ENCODE measurements at places on chromosomes 7 and 10. TPM values are rescaled to one million over a fixed set of nuclear protein-coding genes. Genes with fewer than 3 reads are reported as not detected.

GRCh38 chr10:58930500-58930899 is 245.9 kb upstream of the PHYHIPL start:
- H3K27ac ChIP-seq = no peak overlapping the region
- no peak for DNase-seq
- H3K36me3 ChIP-seq = no peaks in the 10 kb centered on the region
- H3K4me1 ChIP-seq = no peaks in the 10 kb centered on the region
- no peaks in the 10 kb centered on the region for H3K27me3 ChIP-seq
- H3K4me3 ChIP-seq = no peak overlapping the region

DNA sequence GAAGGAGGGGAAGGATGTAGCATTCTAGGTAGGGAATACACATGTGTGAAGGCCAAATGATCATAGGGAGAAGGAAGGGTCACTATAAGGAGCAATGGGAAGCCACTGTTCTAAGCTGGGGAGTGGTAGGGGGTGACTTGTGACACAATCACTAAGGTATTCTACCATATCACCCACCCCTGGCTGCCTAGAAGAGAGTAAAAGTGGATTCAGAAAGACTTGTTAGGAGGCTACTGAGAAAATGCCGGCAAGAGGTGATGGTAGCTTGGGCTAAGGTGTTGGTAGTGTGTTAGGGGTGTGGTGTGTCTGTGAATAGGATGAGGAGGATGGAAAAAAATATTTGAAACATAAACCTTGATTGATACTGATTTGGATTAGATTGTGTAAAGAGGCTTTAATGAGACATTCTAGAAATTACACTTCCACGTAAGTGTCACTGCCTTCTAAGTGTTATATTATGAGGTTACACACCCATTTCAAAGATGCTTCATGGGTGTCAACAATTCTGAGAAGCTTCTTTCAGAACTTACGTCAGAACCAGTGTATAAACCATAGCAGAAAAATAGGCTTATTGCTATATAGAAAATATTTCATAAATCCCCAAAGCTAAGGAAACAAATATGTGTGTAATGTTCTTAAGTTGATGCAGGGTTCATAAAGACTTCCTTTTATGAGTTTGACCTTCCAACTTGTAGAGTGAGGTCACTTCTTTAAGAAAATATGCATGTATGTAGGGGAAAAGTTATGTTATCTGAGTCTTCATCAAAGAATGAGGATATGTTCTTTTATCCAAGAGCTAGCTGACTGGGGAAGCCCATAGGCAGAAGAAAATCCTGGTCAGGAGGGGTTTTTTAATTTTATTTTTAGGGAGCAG is 5.6 kb upstream of the BPGM start:
- H3K27me3 ChIP-seq = no peaks in the 10 kb centered on the region
- no peak overlapping the region for H3K4me3 ChIP-seq
- H3K36me3 ChIP-seq = no peaks in the 10 kb centered on the region
- DNase-seq = no peak
- H3K27ac ChIP-seq = no peak overlapping the region
- H3K4me1 ChIP-seq = peaks cover 3% of the 10 kb centered on the region

DNA sequence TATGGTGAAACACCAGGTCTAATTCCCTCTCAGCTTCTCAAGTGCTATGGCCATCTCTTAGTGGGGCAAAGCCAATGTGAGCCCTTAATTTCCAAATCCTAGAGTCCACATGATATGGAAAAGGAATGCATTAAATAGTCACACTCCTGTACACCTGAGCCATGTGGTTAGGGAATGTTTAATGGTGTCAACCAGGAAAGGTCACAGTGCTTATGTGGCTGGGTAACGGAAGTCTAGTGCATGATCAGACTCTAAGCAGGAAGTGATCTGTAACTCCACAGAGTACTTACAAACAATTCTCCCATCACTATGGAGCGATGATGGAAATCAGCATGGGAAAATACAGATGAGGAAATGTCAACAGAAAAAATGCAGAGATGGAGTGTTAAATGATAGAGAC is 148.8 kb downstream of the MAGI2 start:
- H3K4me3 ChIP-seq = no peak overlapping the region
- H3K4me1 ChIP-seq = no peaks in the 10 kb centered on the region
- no peak for DNase-seq
- H3K36me3 ChIP-seq = no peaks in the 10 kb centered on the region
- H3K27ac ChIP-seq = no peak overlapping the region

DNA sequence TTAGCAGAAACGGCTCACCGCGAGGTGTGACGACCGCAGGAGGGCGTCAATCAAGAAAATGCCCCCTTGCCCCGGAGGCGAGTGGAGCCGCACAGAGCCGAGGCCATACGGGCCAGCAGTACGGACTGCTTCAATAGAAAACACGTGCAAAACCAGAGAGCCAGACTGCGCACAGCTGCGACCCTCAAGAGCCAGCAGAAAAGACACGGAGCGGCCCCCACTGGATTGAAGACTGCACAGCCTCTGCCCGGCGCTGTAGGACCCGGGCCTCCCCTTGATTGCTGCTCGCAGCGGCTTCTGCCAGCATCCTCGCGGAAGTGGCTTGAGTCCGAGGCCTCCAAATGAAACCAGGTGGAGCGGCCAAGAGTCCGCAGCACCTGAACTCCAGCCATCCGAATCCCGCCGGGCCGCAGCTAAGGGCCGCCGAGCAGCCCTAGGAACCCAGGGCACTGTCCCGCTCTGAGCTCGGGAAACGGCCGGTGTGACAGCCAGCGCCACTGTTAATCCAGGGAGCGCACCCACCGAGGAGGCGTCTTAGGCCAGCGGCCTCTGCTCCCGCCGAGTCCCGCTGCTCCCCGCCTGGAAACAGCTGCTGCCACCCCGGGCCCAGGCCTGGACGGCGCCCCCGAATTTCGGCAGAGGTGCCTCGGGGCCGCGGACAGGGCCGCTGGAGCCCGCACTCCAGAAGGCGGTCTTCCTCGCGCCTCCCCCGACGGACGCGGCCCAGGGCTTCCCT is 660 bp upstream of the HHEX start:
- no peaks in the 10 kb centered on the region for H3K4me1 ChIP-seq
- H3K27ac ChIP-seq = peak overlapping the region; percentile 76
- DNase-seq = peak; percentile 68
- no peaks in the 10 kb centered on the region for H3K36me3 ChIP-seq
- H3K4me3 ChIP-seq = peak overlapping the region; percentile 69

GRCh38 chr10:68208424-68209042 is 23.4 kb downstream of the ATOH7 start:
- no peaks in the 10 kb centered on the region for H3K27me3 ChIP-seq
- no peak overlapping the region for H3K4me3 ChIP-seq
- no peak overlapping the region for H3K27ac ChIP-seq
- no peaks in the 10 kb centered on the region for H3K36me3 ChIP-seq

DNA sequence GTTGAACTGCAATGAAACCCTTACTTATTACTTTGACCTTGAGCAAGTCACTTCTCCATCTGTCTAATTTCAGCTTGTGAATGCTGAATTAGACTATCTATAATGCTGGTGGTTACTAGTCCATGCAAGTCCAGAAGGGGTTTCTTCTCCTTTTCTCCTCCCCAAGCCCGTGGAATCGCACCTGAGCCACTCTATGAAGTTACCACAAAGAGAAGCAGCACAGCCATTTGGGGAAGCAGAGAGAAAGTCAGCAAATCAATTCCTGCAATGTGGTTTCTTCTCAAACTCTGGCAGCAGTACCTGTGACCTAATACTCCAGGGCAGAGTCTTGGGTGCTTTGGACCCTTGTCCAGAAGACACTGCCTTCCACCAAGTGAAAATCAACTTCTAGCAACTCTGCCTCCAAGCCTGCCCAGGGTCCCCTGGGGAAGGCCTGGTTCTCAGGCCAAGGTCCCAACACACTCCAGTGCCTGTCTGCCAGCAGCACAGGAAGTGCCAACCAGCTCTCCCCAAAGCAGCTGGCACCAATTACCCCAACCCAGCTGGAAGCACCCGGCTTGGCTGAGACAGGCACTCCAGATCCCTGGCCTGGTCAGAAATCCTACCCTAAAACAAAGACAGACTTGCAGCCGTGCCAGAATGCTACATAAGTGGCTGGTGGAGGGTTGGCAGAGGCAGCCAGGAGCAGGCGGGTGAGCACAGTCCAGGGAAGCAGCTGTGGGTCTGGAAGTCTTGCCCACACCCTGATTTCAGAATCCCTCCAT is 200.3 kb downstream of the LSM5 start:
- no peaks in the 10 kb centered on the region for H3K36me3 ChIP-seq
- H3K4me3 ChIP-seq = no peak overlapping the region
- H3K4me1 ChIP-seq = no peaks in the 10 kb centered on the region
- H3K27ac ChIP-seq = no peak overlapping the region

DNA sequence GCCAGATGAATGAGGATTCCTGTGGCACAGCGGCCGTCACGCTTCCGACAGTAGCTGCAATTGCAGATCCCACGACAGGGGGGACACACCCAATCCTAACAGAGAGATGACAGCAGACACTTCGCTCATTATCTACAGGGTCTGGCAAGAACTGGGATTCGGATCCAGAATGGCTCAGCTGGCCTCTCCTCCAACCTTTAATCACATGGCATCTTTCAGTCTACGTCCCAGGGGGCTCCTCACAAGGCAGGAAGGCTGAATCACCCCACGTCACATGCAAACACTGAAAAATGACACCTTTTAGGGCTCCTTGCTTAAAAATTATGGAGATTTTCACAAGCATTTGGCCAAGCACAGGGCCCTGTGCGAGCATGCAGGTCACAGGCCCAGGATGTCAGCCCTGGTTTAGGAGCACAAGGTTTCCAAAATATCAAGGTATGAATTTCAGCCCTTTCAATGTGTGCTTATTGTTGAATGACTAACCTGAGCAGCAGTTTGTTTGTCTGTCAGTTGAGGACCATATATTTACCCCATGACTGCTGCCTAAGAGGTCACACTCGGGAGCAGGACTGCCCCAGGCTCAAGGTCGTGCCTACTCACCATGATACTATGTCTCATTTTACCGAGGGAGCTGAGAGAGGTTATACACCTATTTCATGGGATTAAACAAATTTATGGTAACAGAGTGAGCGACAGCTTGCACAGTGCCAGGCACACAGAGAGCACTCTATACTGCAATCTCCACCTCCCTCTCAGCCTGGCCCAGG is 42.5 kb downstream of the CDCA7L start:
- no peaks in the 10 kb centered on the region for H3K4me1 ChIP-seq
- no peak for DNase-seq
- no peak overlapping the region for H3K4me3 ChIP-seq
- H3K27ac ChIP-seq = no peak overlapping the region
- no peaks in the 10 kb centered on the region for H3K27me3 ChIP-seq
- no peaks in the 10 kb centered on the region for H3K36me3 ChIP-seq

DNA sequence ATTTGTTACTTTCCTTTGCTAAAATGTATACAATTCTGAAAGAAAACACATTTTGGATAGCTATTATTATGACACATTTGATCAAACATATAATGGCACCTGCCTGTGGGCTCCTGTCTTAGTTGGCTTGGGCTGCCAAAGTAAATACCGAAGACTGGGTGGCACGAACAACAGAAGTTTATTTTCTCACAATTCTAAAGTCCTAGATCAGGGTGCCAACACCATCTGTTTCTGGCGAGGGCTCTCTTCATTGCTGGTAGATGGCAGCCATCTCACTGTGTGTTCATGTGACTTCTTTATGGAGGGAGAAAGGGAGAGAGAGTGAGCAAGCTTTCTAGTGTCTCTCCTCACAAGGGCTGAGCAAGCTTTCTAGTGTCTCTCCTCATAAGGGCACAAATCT is 195.8 kb upstream of the FAM3C start:
- no peak for DNase-seq
- no peaks in the 10 kb centered on the region for H3K4me1 ChIP-seq
- H3K27ac ChIP-seq = no peak overlapping the region

GRCh38 chr7:111356941-111357340 is 205.4 kb downstream of the IMMP2L start:
- no peaks in the 10 kb centered on the region for H3K4me1 ChIP-seq
- H3K27ac ChIP-seq = no peak overlapping the region
- H3K27me3 ChIP-seq = no peaks in the 10 kb centered on the region

DNA sequence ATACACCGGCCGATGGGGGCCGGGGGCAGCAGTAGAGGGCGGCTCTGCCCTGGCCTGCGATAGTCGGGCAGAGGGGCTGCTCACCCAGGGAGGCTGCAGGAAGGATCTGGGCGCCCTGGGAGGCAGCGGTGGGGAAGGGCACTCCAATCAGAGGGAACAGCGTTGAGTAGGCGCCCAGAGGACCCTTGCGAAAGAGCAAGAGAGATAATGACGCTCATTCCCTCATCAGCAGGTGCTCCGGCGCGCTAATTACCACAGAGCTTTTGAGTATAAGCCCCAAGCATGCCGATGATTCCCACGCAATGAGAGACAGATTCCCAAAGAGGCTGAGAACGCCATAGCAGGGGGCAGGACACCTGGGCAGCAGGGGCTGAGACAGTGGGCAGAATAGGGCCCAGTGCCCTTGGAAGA is 215.3 kb downstream of the MAD1L1 start:
- H3K27me3 ChIP-seq = no peaks in the 10 kb centered on the region
- H3K4me3 ChIP-seq = no peak overlapping the region
- H3K4me1 ChIP-seq = no peaks in the 10 kb centered on the region
- H3K27ac ChIP-seq = no peak overlapping the region
- DNase-seq = no peak
- no peaks in the 10 kb centered on the region for H3K36me3 ChIP-seq

DNA sequence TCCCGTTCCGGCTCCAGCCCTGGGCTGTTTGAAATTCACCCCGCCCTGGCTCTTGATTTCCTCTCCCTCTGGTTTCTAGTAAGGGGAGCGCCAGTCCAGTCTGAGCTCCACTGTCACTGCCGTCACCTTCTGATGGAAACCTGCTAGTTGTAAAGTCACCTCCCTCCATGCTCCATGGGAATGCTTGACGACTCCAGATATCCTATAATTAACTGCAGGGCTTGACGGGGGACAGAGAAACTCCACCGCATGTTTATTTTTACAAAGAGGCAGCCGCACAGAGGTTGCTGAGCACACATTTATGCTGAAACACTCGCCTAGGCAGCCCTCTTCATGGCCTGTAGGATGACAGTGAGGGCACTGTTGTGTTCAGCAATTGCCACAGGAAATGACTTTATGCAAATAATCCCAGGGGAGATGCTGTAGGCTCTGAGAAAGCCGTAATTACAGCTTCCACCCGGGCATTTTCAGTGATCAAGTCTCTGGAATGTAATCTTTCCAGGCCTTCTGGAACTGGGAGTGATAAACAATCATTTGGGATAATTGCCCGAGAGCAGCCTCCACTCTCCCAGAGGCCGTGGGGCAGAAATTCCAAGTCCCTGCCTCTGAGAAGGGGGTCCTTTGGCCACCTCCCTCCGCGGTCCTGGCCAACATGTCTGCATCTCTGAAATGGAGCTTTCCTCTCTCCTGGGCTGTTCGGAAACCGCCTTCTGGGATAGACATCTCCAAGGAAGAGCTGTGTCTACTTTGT is 300.5 kb downstream of the KLF6 start:
- H3K4me3 ChIP-seq = peak overlapping the region; percentile 35
- peak overlapping the region; percentile 65 for H3K27ac ChIP-seq
- H3K36me3 ChIP-seq = no peaks in the 10 kb centered on the region
- DNase-seq = peak; percentile 64

GRCh38 chr10:79328737-79329504 is 18.3 kb upstream of the PPIF start:
- H3K27ac ChIP-seq = no peak overlapping the region
- peak; percentile 68 for DNase-seq
- H3K4me1 ChIP-seq = no peaks in the 10 kb centered on the region
- H3K27me3 ChIP-seq = no peaks in the 10 kb centered on the region

GRCh38 chr7:114941692-114942091 is 19.8 kb downstream of the MDFIC start:
- H3K27ac ChIP-seq = no peak overlapping the region
- no peaks in the 10 kb centered on the region for H3K36me3 ChIP-seq
- H3K4me3 ChIP-seq = no peak overlapping the region
- no peaks in the 10 kb centered on the region for H3K4me1 ChIP-seq

NYAP1 gene
- 2.5 TPM for total RNA-seq

SDK1 gene
- 3.7 TPM for total RNA-seq

TMEM273 gene
- 7.2 TPM for total RNA-seq

GPR26 gene
- total RNA-seq = not detected

HOXA9 gene
- 36.1 TPM for total RNA-seq

PKD2L1 gene
- total RNA-seq = not detected

OR2A5 gene
- not detected for total RNA-seq
